ENCODE measurements at places on chromosomes 1 and 21.

- no peak for DNase-seq
These were observed 273.8 kb upstream of the SNX7 start for GRCh38 chr1:98387701-98388100.

DNA sequence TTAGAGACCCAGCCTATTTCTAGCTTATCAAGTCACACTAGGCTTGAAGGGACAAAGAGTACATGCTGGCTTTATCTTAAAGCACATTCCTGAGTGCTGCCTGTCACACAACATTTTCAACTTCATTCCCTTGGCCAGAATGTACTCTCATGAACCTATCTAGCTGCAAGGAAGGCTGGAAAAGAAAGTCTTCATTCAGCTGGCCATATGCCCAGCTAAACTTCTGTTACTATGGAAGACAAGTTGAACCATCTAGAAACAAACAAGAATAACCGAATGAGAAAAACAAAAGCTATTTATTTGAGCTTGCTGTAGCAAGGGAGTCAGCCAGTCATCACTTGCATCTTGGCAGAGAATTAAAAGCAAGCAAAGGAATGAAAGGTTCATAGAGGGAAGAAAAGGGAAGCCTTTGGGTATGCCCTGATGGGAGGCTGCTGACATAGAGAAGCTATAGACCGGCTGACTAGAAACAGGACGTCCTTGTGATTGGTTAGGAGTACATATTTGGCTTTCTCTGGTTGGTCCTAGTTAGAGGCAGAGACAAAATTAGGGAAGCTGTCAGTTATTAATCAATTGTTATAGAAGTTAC, 108.4 kb downstream of the NEK7 start:
- DNase-seq = no peak

- no peak for DNase-seq
These were observed 20.6 kb downstream of the WASF2 start for GRCh38 chr1:27469334-27469733.

DNA sequence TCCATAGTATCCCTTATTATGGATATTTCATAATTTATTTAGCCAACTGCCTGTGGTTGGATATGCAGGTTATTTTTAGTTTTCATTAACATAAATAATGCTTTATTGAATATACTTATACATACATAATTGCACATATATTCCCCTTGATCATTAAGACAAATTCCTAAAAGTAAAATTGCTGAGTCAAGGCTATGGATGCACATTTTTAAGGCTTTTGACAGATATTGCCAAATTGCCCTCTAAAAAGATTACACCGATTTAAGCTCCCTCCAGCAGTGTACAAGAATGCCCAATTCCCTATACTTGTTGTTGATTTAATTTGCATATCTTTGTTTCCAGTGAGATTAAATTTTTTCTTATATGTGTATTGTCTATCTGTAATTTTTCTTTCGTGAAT, 176.7 kb downstream of the C1orf94 start:
- no peak for DNase-seq

DNA sequence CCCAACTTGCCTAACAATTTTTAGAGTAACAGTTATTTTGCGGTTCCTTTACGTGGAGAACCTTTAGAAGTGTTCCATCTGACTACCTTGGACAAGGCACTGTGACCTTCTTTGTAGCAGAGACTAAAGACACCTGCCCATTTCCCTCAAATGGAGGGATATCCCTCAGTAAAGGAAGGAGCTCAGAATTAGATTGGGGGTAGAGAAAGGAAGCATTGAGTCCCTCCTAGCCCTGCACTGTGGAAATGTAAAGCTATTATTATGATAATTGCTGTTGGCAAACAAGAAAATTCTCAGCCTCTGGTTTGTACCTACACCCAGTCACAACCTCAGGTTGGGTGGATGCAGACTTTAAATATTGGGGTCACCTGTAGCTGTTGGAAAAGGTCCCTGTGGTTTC, 72.6 kb upstream of the MACF1 start:
- DNase-seq = no peak
